Mesangial cell (primary cell): ENCODE measurements at places on chromosomes 1 and 21. TPM values are rescaled to one million over a fixed set of nuclear protein-coding genes. Genes with fewer than 3 reads are reported as not detected.

KCNE2 gene
- total RNA-seq = not detected in 2 replicates

OR2AK2 gene
- not detected in 2 replicates for total RNA-seq

KCNAB2 gene
- 0.33 and 8.1 TPM in 2 replicates for total RNA-seq

PFKFB2 gene
- total RNA-seq = 2.6 and 7.2 TPM in 2 replicates

APOBEC4 gene
- total RNA-seq = not detected in 2 replicates

SPATA21 gene
- not detected in 2 replicates for total RNA-seq

GPR25 gene
- 0.33 TPM in 1 of 2 replicates, not detected in the other for total RNA-seq

HORMAD1 gene
- not detected in 2 replicates for total RNA-seq

MAP3K21 gene
- 4.1 and 6.6 TPM in 2 replicates for total RNA-seq

FAM177B gene
- total RNA-seq = not detected in 2 replicates

AMY2A gene
- total RNA-seq = not detected in 2 replicates

C8A gene
- not detected in 2 replicates for total RNA-seq

SETD4 gene
- 10.4 and 12.2 TPM in 2 replicates for total RNA-seq

PLA2G2D gene
- not detected in 2 replicates for total RNA-seq

ADAMTSL4 gene
- total RNA-seq = 0.98 and 5.8 TPM in 2 replicates

ARHGAP29 gene
- 49.7 and 49.8 TPM in 2 replicates for total RNA-seq

SHISAL2A gene
- not detected in 2 replicates for total RNA-seq

MAN1A2 gene
- total RNA-seq = 13.5 and 17.5 TPM in 2 replicates

COL6A1 gene
- total RNA-seq = 269 and 447 TPM in 2 replicates

KCNQ4 gene
- total RNA-seq = 0.49 and 1.3 TPM in 2 replicates

S100A8 gene
- total RNA-seq = not detected in 2 replicates

EXTL1 gene
- total RNA-seq = 0.65 and 2.3 TPM in 2 replicates

RBM8A gene
- total RNA-seq = 54.4 and 130 TPM in 2 replicates

CATSPERE gene
- 0.16 and 0.38 TPM in 2 replicates for total RNA-seq

PRAMEF5 gene
- total RNA-seq = not detected in 2 replicates

CYP4A11 gene
- total RNA-seq = not detected in 2 replicates

CCDC190 gene
- 0.38 and 2.0 TPM in 2 replicates for total RNA-seq

SPRR3 gene
- total RNA-seq = not detected in 2 replicates

LCE3D gene
- total RNA-seq = not detected in 2 replicates

KIF2C gene
- 3.9 and 84.2 TPM in 2 replicates for total RNA-seq
